SJSA1 (cell line): ENCODE measurements at places on chromosomes 7 and 10. TPM values are rescaled to one million over a fixed set of nuclear protein-coding genes. Genes with fewer than 3 reads are reported as not detected.

- DNase-seq = no peak
Observed at GRCh38 chr10:1620803-1621202, 116.5 kb downstream of the ADARB2 start.

DNA sequence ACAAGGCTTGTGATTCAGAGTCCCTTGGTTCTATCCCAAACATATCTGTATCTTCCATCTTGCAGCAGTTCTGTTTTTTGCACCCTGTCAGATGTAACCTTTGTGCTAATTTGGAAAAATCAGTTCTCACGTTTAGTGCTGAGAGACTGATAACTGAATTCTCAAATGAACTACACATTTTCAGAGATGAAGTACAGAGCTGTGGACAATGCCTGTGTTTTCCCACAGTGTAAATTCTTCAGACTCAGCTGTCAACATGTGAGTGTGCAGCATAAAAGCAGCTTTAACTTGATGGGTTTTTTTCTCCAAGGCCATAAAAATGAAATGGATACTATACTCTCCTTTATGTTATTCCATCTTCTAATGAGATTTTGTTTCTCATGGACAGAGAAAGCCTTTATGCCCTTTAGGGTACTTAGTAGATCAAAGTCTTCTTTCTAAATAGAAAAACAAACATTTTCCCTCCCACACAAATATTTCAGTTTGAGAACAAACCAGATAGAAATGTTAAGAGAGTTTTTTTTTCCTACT, 150.9 kb downstream of the SEMA3A start:
- no peak for DNase-seq

DNA sequence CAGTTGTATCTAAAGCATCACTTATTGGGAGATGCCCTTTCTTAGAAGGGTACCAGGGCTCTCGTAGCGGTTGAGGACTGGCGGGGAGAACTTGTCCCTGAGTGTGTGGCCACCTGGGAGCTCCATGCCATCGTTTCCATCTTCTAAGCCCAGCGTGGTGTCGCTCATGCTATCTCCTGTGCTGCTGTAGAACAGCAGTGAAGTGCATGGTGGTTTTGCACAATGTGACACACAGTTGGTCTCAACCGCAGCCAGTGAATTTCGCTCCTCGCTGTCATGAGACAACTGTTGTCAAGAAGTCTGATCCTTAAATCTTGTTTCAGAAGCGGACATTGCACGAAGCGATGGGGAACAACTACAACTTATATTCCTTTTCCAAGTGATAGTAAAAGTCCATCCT, 283.4 kb downstream of the GRID1 start:
- no peak for DNase-seq

GRCh38 chr10:102024799-102025198, 31.2 kb downstream of the ARMH3 start:
- no peak for DNase-seq

- DNase-seq = no peak
Observed at GRCh38 chr10:47365431-47366180, 17.4 kb downstream of the RBP3 start.

- DNase-seq = no peak
Observed at GRCh38 chr7:2290877-2291276, 23.4 kb downstream of the SNX8 start.

- no peak for DNase-seq
Observed at GRCh38 chr10:18164093-18164492, 23.9 kb downstream of the CACNB2 start.

DNA sequence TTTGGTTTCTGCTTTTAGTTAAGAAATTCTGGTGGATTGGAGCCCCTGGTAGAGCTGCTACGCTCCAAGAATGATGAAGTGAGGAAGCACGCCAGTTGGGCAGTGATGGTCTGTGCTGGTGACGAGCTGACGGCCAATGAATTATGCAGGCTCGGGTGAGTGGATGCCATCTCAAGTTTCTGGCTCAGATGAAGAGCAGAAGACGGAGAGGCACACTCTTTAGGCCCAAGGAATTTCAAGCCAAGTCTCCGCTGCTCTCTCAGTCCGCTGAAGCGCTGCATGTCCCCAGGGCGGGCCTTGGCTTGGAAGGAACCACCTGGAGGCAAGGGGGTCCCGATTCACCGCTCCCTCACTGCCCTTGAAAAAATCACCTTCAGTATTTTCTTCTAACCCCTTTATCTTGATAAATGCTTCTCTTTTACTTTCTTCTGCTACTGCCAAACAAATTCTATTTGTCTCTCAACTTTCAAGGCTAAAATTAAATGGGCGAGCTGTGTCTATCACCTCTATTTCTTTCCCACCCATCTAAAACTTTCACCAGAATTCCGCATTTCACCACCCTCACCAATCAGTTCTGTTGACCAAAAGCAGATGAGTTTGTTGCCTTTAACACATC, 74.2 kb downstream of the ARMC3 start:
- no peak for DNase-seq

Gene CPEB3
- total RNA-seq = 0.31 and 0.82 TPM in 2 replicates

Gene ASB15
- total RNA-seq = 1.0 and 1.4 TPM in 2 replicates

Gene SPOCK2
- not detected in 2 replicates for total RNA-seq

Gene CASTOR2
- total RNA-seq = 0.56 and 1.8 TPM in 2 replicates

Gene ZNF503
- total RNA-seq = 2.6 and 6.0 TPM in 2 replicates

Gene FAM25G
- total RNA-seq = not detected in 2 replicates

Gene BMPER
- 1.3 and 2.8 TPM in 2 replicates for total RNA-seq

Gene PRTFDC1
- 15.0 and 48.6 TPM in 2 replicates for total RNA-seq
